ENCODE measurements at places on chromosomes 16 and 17.
A peak's percentile ranks its signal among the peaks of the same experiment; 100 is the strongest.

DNA sequence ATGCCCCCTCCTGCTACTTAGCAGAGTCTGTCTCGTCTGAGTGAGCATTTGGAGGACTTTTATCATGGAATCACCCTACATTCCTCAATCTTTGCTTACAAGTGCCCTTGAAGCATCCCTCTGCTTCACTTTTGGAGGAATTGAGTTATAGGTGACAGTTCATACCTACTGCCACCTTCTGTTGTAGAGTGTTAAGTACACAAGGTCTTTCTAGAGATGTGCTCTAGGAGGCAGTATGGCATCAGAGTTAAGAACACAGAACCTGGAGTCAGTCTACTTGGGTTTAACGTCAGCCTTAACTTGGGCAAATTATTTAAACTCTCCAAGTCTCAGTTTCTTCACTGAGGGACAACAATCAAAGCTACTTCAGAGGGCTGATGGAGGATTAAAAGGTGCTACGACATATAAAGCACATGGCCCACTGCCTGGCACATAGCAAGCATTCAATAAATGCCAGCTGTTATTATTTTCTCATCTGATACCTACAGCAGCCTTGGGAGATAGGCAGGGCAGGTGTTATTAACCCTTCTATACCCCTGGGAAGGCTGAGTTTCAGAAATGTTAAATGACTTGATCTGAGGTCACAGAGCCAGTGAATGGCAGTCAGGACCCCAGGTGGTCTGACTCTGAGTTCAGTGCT, 62.2 kb downstream of the UTP18 start:
- peak; percentile 90 for DNase-seq

GRCh38 chr16:87607871-87608270, 5.6 kb downstream of the JPH3 start:
- no peak for DNase-seq

DNA sequence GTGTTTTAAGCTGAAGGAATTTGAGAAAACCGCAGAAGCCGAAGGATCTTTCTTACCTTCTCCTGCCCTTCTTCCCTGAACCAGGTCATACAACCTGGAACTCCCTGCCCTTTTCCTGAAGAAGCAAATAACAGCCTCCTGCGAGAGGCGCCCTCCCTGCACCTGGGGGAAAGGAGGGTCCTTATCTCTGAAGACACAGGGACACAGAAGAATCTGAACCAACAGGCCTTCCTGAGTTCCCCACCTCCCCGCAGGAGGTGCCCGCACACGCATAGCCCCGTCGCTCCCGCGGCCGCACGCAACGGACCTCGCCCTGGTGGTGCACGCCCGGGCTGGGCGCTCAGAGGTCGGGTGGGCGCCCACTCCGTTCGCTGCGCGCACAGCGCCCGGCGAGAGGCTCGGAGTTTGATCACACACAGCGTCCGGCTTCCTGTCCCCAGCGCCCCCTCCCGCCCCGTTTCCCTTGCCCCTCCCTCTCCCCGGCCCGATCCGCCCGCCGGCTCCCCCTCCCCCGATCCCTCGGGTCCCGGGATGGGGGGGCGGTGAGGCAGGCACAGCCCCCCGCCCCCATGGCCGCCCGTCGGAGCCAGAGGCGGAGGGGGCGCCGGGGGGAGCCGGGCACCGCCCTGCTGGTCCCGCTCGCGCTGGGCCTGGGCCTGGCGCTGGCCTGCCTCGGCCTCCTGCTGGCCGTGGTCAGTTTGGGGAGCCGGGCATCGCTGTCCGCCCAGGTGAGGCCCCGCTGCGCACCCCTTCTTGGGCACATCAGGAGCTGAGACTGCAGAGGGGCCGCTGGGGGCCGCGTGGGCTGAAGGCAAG, at the start of gene TNFSF12:
Gene TNFSF12, plus strand, starts transcription at position 474 of the 816 bp plus-strand sequence. Its CDS starts 96 bp downstream, at position 570.
- DNase-seq, result no peak

DNA sequence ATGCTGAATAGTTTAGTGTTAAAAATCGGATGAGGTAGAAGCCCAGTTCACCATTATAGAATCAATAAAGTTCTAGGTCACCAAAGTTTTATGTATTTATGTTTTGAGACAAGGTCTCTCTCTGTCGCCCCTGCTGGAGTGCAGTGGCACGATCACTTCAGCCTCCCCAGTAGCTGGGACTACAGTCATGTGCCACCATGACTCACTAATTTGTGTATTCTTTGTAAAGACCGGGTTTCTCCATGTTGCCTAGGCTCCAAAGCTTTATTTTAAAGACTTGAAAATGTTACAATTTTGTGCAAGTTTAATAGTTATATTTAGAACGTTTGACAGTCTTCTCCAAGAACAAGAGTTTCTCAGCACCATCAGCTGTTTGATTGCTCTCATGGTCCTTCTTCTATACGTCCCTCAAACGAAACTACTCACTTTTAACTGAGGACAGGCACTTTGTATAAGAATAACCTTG, 32.1 kb downstream of the NDE1 start:
- peak; percentile 20 for DNase-seq

GRCh38 chr16:3058139-3059030, 7.1 kb upstream of the IL32 start:
- DNase-seq, result peak; percentile 18

DNA sequence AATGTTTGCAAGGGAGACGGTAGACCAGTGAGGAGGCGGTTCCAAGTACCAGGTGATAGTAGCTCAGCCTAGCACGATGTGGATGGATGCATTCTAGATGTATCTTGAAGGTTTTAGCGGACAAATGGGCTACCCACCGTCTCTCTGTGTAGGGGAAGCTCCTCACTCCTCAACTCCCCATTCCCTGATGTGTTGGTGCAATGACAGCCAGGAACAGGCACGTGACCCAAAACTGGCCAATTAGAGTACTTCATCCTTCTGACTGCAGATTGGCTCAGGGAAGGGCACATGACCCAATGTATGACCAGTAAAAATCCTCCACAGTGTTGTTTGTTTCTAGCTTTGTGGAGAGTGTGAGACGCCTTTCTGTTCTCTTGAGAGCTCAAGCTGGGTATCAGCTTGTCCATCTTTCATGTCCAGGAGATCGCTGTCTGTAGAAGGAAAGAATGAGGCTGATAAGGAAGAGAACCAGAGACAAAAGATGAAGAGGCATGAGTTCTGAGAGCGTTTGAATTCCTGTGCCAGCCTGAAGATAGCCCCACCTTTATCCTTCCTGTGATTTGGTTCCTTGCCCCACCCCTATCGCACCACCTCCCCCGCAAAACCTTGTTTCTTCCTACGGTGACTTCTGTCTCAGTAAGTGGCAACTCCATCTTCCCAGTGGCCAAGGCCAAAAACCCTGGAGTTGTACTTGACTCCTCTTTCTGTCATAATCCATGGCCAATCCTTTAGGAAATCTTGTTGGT, 2.3 kb upstream of the BORCS6 start:
- peak; percentile 88 for DNase-seq

DNA sequence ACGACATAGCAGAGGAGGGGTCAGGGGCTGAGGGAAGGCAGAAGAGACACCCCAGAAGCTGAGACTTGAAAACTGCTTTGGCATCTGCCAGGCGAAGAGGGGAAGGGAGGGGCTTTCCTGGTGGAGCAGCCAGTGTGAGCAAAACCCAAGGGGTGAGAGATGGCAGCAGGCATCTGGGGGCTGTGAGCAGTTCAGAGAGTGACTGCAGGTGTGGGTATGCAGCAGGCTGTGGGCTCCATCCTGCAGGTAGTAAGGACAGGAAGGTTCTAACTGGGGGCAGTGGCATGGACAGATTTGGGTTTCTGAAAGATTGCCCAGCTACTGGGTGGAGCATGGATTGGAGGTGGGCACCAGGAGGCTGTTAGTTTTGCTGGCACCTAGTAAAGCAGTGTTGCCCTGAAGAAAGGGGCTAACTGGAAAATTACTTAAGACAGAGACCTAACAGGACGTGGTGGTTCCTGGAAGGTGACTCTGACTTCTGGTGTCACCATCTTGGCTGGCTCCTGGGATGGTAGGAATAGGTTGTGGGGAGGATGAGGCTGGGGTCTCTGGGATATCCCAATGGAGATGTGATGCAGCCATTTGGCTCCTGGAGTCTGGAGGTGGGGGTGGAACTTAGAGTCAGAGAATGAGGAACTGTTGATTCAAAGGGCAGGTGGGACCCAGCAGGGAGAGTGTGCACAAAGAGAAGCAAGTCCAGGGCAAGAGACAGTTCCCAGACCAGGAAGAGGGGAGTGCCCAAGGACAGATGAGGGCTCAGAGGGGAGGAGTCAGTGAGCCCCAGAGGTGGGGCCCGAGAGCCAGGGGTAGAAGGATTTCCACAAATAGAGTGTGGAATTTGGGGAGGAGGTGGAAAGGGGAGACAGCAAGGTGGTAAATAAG, 11.2 kb downstream of the BCL7C start:
- no peak for DNase-seq

DNA sequence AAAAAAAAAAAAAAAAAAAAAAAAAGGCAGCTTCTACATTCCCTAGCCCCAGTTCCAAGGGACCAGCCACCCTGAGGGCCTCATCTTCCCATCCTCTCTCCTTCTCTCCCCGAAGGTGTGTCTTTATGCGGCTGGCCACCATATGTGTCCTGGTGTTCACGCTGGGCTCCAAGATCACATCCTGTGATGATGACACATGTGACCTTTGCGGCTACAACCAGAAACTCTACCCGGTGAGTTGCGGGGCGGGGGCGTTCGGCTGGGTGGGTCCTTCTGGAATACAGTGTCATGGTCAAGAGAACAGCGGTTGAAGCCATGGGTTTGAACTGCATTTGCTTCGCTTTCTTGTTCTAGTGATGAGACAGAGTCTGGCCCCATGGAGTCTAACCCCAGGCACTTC, 22.6 kb upstream of the COQ7 start:
- no peak for DNase-seq

DNA sequence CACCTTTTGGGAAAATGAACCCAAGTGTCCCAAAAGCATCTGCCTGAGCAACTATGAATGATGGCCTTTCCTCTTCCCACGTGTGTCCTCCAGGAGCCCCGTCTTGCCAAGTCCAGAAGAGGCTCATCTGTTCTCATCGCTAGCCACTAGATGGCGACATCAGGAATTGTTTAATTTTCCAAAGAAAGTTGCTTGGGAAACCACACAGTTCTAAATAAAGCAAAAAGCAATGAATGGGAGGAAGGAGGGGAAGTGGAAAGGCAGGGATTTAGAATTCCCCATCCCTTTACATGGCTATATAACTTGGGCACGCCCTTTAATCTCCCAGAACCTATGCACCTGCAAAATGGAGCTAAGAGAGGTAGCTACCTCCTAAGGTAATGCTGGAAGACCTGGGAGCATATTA, 9.0 kb upstream of the CDH5 start:
- peak; percentile 52 for DNase-seq

DNA sequence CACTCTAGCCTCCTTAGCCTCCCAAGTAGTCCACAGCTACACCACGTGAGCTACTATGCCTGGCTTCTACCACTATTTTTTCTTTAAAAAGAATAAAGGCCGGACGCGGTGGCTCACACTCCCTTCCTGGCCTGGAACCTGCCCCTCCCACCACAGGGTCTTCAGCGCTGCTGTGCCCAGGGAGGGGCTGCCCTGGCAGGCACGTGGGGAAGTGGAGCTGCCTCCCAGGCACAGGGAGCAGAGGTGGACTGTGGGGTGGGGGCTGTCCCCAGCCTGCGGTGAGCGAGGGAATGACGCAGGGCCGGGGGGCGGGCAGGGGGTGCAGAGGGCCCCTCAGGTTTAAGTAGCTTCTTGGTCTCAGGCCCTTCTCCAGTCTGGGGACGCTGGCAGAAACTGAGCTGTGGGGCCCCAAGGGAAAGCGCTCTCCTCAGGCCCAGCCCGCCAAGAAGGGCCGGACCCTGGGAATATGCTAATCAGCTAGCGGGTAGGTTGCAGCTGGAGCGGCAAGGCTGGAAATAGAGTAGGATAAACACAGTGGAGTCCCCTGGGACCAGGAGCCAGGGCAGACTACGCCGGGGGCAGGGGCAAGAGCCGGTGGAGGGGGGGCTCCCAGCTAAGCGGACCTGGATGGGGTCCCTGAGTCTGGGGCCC, 46.8 kb downstream of the TIMM22 start:
- DNase-seq, result no peak

- DNase-seq, result no peak
These were observed 6.6 kb downstream of the KRT39 start for GRCh38 chr17:40960144-40960543.

GRCh38 chr17:58960068-58960467, 146.6 kb downstream of the TRIM37 start:
- peak; percentile 54 for DNase-seq

- DNase-seq, result peak; percentile 41
These were observed 7.9 kb upstream of the SLFN14 start for GRCh38 chr17:35568561-35568960.

- DNase-seq, result no peak
These were observed 99.1 kb downstream of the DNAH17 start for GRCh38 chr17:78477913-78478756.

DNA sequence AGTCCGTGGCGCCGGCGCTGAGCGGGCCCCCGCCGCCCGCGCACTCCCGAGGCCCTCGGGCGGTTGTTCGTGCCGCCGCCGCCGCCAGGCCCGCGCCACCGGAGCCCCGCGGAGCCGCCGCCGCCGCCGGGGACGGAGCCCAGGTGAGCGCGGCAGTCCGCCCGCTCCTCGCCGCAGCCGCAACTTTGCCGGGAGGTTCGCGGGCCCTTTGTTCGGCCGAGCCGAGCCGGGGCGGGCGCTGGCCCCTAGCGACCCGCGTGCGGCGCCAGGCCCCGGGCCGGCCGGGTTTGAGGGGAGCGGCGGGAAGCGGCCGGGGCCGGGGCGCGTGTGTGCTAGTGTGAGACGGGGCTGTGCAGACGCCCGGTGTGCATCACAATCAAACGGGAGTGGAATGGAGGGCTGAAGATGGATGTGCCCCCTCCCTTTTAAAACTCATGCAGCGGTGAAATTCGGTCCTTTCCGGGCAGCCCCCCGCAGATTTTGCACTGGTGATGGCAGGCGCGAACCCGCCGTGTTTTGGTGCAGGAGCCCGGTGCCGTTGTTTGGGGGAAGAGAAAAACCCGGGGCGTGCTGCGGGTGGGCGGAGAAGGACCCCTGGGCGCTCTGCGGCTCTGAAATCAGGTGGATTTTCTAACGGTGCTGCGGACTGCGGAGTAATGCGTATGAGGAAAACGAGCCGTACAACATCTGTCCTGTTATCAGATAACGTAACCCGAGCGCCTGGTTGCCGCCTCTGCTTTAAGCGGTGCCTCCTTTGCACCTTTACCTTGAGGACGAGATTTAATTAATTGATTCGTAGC, 823 bp downstream of the TNRC6C start:
- DNase-seq, result no peak

GRCh38 chr16:89155184-89155679, 16.3 kb upstream of the CDH15 start:
- no peak for DNase-seq

DNA sequence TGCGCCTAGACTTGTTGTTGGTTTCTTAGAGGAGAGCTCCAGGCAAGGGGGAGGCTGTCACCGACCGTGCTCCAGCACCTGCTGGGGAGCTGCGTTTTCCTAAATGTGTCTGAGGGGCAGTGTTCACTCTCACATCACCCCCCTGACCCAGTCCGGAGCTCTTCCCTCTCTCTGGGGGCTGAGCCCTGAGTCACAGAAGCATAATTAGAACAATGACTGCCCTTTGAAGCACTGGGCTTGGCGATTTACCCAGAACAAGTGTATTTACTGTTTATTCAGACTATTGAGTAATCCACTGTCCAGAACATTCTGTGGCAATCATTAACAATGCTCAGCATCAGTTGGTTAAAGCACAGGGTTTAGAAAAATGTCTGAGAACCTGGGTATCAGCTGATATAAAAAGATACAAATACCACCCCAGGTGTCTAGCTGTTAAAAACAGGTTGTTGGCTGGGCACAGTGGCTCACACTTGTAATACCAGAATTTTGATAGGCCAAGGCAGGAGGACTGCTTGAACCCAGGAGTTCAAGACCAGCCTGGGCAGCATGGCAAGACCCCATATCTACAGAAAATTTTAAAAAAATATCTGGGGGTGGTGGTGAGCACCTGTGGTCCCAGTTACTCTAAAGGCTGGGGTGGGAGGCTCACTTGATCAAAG, 8.1 kb downstream of the CES4A start:
- no peak for DNase-seq

Measured in Kasumi-1 (cell line).